ENCODE measurements at places on chromosomes 4 and X.

- no peak for DNase-seq
Observed at GRCh38 chr4:77959566-77960338, 97.1 kb downstream of the MRPL1 start.

GRCh38 chr4:69713593-69713992 is 46.8 kb downstream of the SULT1B1 start:
- no peak for DNase-seq

DNA sequence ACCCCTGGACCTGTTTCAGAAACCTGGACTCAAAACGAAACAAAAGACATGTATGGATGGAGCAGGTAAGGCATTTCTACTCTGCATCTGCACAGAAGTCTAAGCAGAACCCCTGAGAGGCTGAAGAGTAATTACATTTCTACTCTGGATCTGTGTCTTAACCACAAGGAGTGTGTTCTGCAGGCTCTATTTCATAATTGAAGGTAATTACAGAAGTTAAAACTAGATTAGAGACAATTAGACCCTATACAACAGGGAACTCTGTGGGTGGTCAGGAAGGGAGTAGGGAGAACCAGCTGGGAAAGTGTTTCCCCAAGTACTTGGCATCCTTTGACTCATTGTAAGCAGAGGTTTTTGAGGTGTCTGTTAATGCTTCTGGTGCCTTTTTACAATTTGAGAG is 69.8 kb downstream of the IGSF1 start:
- DNase-seq = no peak

GRCh38 chr4:81632581-81633299 is 161.0 kb upstream of the RASGEF1B start:
- DNase-seq = no peak

DNA sequence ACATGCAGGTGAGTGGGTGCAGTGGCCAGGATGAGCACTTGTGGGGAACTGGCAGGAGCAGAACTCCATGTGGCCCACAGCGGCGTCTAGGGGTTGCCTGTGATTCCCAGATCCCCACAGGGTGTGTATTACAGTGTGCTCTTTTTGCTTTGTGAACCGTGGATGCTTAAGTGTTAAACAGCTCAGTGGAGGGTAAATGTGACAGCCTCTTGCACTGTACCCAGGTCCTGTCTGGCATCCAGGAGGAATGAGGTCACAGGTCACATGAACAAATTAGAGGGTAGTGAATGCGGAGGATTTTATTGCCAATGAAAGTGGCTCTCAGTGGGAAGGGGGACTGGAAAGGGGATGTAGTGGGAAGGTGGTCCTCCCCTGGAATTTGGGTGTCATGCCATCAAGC is 447.8 kb downstream of the SPRY1 start:
- no peak for DNase-seq

GRCh38 chr4:40842318-40842717 is 92.6 kb downstream of the NSUN7 start:
- DNase-seq = no peak

GRCh38 chrX:87664381-87664780 is 146.8 kb downstream of the KLHL4 start:
- no peak for DNase-seq

- DNase-seq = no peak
Observed at GRCh38 chr4:189294574-189294973, 646.1 kb upstream of the FRG1 start.

GRCh38 chrX:101419489-101419888 is 11.5 kb downstream of the HNRNPH2 start:
- no peak for DNase-seq

- DNase-seq = no peak
Observed at GRCh38 chr4:100248476-100248875, 58.2 kb upstream of the DDIT4L start.

GRCh38 chrX:68018248-68019203 is 414.8 kb downstream of the OPHN1 start:
- DNase-seq = no peak

DNA sequence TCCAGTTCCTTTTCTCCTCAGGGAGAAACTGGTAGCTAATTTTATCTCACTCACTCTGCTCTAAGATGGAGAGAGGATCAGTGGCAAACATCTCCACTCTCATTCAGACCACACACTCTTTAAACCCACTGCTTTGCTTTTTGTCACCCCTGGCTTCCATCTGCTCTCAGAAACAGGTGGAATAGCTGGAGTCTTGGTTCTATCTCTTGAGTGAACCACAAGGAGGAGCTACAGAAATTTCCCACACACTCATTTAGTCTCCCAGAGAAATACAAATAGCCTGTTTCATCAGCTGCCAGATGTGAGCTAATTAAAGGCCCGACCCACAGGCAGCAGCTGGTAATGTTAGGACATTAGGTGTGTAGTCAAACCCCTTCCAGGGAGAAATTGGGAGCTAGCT is 96.6 kb downstream of the STPG2 start:
- DNase-seq = no peak

DNA sequence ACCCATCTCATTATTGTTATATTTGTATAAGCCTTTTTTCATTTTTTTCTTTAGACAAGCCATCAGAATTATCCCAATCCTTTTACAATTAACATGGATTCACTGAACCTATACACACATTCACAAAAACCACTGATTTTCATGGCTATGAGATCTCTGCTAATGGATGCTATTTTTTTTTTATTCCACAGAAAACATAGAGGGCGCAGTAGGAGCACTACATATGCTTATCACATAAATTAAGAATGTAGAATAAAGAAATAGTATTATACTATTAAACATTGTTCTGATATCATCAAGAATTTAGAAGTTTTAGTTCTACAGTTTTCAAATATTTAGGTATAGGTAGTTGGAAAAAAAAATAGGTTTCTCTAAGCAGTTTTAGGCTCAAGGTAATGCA is 1477.4 kb downstream of the ARAP2 start:
- no peak for DNase-seq

DNA sequence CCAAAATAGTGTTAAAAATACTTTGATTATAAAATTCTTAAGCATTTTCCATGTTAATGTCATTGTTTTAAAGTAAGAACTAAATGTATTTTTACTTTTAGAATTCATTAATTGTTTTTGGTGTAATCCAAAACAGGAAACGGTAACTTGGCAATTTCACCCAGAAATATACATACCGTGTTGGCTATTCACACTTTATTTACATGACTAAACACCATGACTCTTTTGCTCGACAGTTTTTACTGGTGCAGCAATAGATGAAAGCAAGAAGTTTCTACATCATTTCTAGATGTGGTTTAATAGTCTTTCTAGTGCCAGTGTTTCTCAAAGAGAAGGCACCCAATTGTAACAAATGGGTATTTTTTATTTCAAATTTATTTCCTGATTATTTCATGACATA is 25.6 kb upstream of the MAGEA1 start:
- DNase-seq = no peak

Data from activated T-helper 1 cell treated with anti-CD3 and anti-CD28 coated beads, Interleukin-2, amount 50 U/mL, for 16 hours (primary cell).